ENCODE measurements at places on chromosomes 16 and 17.

DNA sequence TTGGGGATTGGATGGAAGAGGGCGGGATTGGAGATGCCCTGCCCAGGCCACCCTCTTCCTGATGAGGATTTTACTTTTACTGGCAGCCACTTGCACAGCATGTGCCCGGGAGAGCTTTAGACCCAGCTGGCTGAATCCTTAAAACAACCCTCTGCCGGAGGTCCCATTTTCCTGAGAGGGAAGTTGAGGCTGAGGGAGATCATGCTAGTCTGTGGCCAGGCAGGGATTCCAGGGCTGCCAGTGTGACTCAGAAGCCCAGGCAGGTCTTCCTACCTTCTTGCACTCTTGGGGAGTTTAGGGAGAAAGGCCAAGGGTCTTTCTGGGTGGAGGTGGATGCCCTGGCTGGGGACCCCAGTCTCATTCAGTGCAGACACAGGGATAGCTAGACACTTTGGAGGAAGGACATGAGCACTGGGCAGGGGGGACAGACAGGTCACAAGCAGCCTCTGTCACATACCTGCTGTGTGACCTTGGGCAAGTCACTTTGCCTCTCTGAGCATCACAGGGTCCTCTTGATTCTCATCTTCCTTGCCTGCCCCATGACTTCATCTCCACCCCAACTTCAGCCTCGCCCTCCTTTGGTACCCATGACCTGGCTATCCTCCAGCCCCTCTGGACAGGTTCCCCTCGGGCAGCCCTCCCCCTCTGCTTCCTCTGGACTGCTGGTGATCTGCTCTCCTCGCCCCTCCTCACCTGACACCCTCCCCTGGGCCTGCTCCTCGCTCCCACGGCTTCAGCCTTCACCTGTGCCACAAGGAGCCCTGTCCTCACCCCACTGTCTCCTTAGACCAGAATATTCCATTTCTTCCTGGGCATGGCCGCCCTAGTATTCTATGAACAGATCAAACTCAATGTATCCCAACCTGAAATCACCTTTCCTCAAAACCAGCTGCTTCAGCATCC lies 11.3 kb upstream of the DCAF7 start:
- no peak for DNase-seq

DNA sequence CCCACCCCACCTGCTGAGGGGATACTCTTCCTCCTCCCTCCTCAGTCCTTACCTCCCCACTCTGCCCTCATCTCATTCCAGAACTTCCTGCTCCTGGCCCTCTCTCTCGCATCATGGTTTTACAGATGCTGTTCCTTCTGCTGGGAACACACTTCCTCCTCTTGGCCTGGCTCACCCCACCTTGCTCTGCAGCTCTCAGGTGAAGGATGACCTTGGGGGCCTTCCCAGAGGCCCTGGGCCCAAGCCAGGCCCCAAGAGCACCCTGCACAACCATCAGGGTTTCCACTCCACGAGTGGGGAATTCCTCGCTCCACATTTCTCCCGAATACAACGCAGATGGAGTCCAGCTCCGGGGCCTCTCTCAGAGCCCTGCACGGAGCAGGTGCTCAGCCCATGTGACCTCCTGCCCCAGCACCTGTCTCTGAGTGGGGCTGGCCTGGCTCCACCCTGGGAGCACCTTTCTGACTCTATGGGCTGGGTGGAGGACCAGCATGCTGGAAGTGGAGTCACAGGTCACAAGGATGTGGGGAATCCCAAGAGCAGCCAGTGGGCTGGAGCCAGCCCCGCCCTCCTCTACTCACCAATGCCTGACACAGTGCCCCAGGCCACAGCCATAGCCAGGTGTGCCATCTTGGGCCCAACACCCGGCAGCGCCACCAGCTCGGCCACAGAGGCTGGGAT lies 4.5 kb downstream of the NTHL1 start:
- no peak for DNase-seq

GRCh38 chr17:34242587-34243363 lies 12.3 kb upstream of the CCL2 start:
- no peak for DNase-seq

DNA sequence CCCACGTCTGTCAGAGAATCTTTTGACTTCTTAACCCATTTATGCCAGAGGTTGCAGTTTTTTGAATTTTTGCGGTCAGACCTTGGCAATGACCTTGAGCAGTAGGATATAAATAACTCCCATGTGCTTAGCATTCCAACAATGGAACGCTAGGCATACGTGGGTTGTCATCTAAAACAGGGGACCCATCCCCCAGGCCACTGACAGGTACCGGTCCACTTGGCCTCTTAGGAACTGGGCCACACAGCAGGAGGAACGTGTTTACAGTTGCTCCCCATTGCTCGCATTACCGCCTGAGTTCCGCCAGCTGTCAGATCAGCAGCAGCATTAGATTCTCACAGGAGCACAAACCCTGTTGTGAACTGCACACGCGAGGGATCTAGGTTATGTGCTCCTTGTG lies 76.8 kb upstream of the LGALS9 start:
- no peak for DNase-seq

DNA sequence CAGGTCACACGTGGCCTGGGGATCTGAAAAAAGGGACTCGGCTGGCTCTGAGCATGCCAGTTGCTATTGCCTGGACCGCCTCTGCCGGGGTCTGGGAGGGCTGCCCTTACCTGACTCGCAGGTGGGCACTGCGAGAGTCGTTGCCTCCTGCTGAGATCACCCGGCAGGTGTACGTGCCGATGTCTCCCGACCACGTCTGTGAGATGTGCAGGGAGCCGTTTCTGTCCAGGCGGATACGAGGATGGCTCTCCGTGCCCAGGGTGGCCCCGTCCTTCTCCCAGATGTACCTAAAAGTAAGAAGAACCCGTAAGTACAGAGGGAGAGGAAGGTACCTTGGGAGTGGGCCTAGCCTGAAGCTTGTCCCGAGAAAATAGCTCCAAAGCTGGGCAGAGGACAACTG lies 112.0 kb upstream of the CDC42EP4 start:
- no peak for DNase-seq

- no peak for DNase-seq
These were observed 39.8 kb downstream of the KSR1 start for GRCh38 chr17:27496005-27496404.

DNA sequence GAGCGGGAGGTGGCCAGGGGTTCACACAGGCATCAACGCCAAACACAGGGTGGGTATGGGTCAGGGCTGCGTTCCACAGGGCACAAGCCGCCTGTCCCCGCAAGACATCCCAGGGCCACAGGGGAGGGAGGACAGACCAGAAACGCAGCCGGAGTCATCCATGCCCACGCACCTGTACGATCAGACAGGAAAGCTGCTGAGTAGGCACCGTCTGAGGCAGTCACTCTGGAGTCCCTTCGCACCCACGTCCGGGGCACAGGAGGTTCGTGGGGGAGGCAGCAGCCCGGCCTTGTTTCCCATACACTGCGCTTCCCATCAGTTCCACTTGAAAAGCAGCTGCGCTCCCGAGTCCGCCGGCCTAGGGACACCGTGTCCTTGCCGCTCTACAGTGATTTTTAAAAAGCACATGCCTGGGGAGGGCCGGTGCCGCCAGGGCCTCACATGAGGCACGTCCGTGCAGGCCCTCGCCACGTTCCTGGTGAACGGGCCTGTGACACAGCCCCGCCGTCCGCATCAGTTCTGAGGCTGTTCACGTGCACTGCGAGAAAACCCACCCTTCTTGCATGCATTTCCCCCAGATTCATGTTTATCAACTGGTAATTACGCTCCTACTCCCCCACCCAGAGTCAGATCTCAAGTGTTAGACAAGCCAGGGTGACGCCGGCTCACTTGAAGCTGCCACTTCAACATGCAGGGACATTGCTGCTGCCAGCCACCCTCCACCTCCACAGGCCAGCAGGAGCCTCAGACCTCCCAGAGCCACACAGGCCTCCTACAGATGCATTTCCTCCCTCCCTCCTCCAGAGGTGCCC lies 34.8 kb downstream of the WDR45B start:
- no peak for DNase-seq

- no peak for DNase-seq
These were observed 99.9 kb upstream of the ZNF750 start for GRCh38 chr17:82939621-82940135.

DNA sequence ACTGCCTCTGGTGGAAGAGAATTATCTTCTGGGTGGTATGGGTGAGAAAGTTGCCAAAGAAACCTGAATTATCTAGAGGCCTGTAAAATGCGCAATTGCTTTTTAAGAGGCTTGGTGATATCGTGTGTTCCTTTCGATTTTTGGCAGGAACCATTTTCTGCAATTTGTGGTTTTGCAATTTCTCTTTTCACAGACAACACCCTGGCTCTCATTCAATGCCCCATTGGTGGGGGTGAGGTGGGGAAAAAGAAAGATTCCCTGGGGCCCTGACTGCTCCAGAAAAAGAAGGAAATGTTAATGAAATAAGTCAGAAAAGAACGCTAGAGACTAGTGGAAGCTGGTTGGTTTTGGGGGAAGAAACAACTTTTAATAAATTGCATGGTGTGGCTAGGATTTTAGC lies 77.4 kb downstream of the ANKFN1 start:
- DNase-seq: no peak

DNA sequence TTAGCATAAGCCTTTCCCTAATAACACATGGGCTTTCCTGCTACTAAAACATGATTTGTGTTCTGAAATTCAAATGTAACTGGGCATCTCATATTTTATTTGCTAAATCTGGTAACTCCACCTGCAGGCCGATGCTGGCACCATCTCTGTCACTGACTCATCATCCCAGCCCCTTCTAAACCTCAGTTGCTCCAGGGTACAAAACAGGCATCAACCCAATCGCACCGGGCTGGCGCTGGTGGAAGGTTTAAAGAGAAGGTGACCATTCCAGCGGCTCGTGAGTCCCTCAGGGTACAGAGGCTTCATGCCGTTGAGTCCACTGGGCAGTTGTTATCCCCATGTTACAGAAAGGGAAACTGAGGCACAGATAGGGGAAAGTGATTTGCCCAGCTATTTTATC lies 27.1 kb downstream of the PPL start:
- no peak for DNase-seq

DNA sequence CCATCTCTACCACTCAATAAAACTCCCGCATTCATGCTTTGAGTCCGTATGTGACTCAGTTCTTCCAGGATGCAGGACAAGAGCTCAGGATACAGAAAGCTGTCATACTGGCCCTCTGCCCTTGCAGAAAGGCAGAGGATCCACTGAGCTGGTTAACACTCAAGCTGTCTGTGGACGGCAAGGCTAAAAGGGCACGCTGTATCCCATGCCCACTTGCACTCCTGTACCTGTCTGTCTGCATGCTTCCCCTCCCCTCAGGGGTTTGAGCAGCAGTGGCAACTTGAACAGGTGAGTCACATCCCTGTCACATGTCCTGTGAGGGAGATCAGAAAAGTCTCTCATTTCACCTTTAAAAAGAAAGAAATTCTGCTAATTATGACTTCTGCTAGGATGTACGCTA lies 293.8 kb downstream of the HS3ST3B1 start:
- no peak for DNase-seq

GRCh38 chr17:75834279-75834920 lies 9.8 kb downstream of the UNC13D start:
- no peak for DNase-seq

DNA sequence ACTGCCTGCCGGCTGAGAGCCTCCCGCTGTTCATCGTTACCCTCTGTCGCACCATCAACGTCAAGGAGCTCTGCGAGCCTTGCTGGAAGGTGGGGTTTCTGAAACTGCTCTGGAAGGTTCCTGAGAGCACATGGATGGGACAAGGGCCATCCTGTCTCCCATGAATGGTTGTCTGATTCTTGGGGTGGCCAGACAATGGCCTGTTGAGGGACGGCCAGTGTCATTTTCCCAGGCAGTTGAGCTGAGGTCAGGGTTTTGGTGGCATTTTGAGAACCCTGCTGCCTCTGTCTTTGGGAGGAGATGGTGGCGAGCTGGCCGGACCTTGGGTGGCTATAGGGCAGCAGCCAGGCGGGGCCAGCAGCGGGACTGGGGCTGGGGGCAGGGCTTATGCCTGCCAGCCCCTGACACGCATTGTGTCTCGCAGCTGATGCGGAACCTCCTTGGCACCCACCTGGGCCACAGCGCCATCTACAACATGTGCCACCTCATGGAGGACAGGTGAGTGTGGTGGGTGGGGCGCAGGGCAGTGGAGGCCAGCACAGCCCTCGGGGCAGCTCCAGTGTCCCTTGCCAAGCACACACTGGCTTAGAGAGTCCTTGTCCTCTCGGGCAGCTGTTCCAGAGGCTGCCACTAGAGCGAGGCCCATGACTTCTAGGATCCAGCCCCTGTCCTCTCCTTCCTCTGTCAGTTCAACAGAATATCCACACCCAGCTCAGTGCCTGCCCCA lies 9.1 kb downstream of the TSC2 start:
- no peak for DNase-seq

DNA sequence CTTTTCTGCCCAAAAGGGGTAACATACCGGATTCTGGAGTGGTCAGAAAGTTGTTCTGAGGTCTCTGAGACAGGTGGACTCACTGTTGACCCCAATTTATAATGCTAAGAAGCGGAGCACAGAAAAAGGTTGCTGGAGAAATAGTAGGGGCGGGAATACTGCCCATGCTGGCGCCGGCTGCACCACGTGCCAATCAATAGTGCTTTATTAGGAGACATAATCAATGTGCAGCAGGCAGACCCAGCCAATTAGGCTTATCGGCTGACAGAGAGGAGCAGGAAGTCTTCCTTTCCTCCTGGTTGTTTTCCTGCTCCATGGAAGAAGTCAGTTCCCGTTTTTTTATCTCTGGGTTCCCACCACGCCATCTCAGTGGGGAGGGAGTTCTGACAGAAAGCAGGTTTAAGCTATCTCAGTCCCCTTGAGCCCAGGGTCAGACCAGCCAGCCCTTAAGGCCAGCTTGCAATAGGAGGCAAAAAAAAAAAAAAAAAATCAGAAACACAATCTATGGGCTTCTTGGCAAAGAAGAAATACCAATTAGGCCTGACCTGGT lies 68.2 kb upstream of the IRX6 start:
- no peak for DNase-seq

GRCh38 chr16:25707982-25708583 lies 16.3 kb downstream of the HS3ST4 start:
- no peak for DNase-seq

GRCh38 chr17:50661795-50662391 lies 27.2 kb downstream of the ABCC3 start:
- peak; percentile 79 for DNase-seq

DNA sequence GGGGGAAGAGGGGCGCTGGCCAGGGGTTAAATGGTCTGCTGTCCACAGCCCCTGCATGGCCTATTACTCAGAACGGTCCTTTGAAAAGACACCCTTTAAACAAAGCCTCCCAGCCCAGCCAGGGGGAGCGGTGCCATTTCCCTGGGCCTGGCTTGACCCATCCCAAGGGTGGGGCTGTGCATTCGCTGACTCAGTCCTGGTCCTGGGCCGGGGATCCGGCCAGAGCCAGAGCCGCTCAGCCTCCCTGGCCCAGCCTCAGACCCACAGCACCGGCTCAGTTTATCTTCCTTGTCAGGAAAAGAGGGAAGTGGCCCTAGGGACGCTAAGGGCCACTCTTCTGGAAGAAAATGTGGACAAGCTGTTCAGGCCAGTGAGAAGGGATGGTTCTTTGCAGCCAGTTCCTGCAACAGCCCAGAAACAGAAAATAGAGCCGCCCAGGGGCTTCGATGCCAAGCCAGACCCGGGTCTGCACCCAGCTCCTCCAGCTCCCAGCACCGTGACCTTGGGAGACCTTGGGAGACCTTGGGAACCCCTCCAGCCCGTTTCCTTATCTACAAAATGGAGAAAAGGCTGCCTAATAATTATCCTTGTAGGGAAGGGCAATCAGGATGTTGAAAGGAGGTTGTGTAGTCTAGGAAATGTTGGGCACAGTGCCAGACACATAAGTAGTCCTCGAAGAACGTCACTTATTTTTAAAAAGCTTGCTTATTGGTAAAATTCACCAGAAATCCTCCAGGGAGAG lies 82.5 kb downstream of the ZDHHC7 start:
- no peak for DNase-seq

- no peak for DNase-seq
These were observed 128.4 kb downstream of the HAPSTR1 start for GRCh38 chr16:9219813-9220212.
